Stimulated activated CD8-positive, alpha-beta memory T cell treated with anti-CD3 and anti-CD28 coated beads, Interleukin-4, amount 100 ng/mL, for 1 hour (primary cell): ENCODE measurements at places on chromosomes 2 and 18.

DNA sequence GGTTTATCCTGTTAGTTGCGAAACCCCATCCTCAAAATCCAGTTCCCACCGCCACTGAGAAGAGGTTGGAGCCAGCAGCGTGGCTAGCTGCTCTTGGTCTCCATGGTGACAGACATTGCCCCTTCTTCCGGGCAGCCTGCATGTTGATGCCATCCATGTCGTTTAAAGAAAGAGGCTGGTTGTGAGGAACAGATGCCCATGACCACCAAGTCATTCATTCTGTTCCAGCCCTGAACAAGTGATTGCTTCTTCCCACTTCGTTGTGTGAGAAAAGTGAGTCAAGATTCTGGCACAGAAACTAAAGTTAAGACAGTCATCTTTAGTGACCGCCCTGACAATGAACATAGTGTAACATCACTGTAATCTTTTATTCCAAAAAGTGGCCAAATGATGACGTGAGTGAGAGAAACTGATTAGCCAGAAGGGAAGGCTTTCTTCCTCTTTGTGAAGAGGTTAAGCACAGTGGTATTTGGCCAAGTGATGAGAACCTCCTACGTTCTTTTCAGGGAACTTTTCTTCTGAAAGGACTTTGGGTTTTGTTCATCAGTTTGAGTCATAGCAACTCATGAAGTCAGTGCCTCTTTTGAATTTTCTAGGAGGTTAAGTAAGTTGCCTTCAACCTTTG, 272.5 kb downstream of the GALR1 start:
- DNase-seq: no peak

DNA sequence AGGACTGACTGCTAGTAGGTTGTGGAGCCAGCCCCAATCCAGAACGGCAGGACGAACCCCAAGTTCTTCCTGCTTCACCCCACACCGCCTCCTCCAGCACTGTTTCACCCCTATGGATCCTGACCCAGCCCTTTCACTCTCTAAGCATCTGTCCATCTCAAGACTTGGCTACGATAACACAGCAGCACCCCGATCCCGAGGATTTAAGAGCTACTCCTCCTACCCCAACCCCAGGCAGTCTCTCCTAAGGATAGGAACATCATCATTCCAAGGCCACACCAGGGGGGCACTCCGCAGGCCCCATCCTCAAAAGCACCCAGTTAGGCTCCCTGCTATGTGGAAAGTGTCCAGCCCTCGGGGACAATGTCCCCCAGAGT, 645 bp downstream of the KCTD18 start:
- DNase-seq: no peak

GRCh38 chr2:178244777-178245176, 50.5 kb downstream of the OSBPL6 start:
- no peak for DNase-seq

- no peak for DNase-seq
Measured at GRCh38 chr2:112658301-112658700, 12.6 kb downstream of the SLC20A1 start.

DNA sequence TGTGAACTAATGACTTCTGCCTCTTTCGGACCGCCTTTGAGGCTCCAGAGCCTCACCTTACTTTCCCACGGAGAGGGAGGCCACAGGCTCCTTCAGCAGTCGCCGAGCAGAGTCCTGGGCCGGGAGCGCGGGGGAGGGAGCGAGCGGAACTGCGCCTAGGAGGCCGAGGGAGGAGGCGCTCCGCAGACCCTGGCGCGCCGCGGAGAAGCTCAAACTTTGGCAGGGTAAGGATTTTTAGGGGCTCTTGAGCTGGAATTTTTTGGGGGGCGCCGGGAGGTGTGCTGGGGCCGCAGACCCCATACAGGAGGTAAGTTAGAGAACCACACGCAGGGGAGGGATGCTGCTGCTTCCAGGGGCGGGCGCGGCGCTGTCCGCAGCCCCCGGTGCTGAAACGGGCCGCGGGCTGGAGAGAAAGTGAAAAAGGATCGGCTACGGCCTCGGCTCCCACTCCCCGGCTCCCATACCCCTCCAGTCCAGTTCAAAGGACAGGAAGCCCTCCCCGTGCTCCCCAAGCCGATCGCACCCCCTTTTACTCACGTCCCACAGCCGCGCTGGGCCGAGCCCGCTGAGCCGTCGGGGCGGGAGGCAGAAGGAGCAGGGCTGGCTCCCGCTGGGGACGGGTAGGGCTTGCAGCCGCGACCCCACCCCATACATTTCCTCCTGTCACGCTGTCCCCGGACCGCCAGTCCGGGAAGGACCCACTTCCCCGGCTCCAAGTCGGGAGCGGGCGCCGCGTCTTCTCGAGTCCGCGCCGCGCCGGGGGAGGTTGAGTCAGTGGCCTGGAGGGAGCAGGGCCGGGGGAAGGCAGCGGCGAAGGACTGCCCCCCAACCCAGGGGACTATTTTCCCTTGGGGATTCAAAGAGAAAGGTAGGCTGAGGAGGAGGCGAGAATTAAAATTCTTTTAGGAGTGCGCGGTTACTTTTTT, at the start of gene CNGA3:
Gene CNGA3 (plus strand): TSS at position 146 of the 926 bp plus-strand sequence. CDS start 23,520 bp downstream, outside the sequence.
- no peak for DNase-seq

- no peak for DNase-seq
Measured at GRCh38 chr2:100222844-100223243, 80.5 kb upstream of the AFF3 start.

- DNase-seq: no peak
Measured at GRCh38 chr18:42514512-42514911, 559.5 kb downstream of the PIK3C3 start.

DNA sequence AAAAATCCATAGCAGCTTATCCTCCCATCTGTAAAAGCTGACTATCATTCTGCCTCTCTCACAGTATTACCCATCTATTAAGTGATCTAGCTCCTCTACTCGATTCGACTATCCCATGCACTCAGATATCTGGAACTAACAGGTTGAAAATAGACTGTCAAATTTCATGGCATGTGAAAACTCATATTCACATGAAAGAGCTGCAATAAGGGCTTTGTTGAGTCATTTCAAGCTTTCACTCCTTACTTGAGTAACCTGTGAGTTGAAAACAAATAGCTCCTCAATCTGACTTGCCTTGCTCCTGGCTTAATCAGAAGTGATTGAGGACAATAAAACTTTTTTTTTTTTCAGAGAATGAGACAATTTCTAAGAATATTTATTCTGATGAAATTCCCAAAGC, 192.4 kb upstream of the ERBB4 start:
- DNase-seq: no peak

- DNase-seq: no peak
Measured at GRCh38 chr2:234472155-234472554, 24.7 kb downstream of the ARL4C start.

DNA sequence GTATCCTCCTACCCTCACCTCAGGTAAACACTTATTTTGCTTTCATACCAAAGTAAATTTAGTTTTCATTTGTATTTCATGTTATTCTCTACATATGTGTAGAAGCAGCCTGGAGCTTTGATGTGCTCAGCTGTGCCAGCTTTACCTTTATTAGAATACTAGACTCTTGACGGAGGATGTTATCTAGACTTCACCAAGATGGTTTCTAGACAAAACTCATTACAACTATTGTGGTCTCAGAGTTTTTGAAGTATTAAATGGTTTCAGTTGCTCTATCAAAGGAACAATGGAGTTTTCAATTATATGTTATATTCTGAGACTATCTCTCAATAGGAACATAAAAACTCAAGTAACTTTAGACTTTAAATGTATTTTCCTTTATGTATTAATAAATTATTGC, 5.0 kb upstream of the IL18RAP start:
- no peak for DNase-seq

- no peak for DNase-seq
Measured at GRCh38 chr2:187617120-187617519, 62.9 kb upstream of the TFPI start.

DNA sequence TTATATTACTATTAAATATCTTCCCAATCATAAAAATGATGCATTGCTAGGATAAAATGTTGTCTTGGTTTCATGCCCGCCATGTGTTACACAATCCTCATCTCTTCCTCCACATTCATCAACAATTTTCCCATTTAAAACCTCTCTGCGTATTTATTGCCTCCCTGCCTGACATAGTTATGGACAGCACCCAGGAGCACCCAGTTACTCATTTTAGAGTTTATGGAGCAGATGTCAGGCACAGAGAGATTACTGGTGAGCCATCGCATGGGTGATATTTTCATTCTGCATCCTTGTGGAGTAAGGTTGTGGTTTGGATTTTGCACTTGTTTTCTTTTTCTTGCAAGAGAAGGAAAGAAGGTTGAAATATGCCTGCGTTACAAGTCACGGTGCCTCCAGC, 116.7 kb upstream of the NPAS2 start:
- no peak for DNase-seq

DNA sequence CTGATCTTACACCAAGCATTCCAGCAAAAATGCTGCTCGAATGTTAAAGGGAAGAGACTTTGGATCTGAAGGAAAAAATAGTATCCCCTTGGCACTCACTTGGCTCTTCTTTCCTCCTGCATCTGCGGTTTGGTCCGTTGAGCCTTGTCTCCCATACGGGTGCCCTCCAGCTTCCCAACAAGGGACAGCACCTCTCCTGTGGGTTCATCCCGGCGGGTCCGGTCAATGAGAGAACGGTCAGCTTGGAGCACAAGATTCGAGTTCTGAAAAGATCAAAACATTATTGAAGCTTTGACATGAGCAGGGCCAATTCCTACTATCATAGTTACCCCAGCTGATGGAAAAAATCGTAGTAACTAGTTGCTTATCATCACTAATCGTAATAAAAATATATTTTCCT, 740 bp downstream of the SNRNP200 start:
- no peak for DNase-seq

DNA sequence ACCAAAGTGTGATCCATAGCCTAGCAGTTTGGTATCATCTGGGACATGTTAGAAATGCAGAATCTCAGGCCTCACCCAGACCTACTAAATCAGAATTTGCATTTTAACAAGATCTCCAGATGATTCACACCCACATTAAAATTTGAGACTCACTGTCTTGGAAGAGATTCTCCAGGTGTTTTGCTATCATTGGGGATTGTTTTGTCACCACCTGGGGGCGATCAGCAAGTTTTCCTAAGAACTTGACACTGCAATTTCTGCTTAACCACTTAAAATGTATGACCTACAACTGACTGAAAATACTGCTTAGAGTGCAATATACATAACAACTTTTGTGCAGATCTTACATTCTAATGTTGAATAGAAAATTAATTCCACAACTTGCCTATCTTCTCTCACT, 18.9 kb upstream of the ITGA4 start:
- no peak for DNase-seq

DNA sequence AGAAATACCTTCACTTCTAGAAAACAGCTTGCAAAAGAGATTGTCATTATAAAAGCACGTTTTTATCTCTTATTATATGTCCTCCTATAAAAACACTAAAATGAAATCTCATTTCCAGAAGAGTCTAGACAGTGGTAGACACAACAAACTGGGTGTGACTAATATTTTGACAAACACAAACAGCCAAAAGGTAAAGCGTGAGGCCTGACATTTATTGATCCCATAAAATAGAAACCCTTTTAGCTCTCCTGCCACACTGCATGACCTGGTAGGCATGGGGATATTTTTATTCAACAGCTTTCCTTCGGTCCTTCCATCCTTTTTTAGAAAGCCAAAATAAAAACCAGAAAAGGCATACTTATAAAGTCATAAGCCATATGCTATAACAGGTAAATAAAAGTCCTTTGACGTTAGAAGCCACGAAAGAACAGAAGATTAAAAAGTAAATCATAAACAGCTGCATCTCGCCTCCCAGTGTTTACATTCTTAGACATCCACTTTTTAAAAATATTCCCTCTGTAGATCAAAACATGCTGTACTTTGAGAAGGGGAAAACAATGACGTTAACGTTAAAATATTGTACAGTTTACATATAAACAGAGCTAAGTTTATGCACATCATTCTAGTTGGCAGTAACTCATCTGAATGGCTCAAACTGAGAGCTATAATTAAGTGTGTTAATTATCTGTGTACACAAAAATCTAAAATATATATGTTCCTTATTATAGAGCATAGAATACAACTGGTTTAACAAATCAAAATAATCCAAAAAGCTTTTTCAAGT, 44.6 kb downstream of the IRS1 start:
- DNase-seq: no peak

DNA sequence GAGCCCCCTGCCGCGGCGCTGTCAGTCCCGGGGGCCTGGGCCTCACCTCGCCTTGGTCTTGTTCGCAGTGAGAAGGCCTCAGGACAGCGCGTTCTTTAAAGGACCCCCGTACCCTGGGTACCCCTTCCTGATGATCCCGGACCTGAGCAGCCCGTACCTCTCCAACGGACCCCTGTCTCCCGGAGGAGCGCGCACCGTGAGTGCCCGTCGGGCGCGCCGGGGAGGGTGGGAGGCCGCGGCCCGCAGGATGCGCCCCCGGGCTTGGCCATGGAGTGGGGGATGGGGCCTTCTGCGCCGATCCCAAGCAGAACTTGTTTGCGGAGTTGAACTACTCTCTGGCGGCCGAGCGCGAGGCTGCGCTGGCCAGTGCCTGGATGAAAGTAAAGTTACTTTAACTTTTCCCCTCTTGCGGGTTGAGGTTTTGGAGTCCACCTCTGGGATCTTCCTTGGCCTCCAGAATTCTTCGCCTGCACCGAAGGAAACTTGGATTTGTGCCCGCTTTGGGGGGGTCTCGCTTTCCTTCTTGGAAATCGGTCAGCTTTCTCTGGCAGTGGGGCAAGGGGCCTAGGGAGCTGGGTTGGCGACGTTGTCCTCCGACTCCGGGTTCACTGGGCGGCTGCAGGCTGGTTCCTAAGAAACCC, 1.2 kb downstream of the TCF7L1 start:
- no peak for DNase-seq

- no peak for DNase-seq
Measured at GRCh38 chr2:62270728-62271127, 74.8 kb downstream of the B3GNT2 start.

DNA sequence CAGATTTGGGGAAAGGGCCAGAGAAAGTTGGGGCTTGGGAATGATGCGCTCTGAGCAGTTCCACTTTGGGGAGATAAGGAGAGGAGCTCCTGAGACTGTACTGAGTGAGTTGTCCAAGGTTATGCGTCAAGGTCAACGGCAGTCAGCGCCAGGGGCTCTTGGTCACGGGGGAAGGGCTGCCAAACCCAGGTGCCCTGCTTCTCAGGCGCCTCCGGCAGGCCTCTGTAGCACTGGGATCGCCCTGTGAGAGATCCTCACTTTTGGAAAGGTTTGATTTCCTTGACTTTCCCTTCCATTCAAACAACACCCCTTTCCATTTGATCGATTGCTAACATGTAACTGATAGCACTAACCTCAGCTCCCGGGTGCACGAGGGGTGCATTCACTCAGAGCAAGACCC, 136.5 kb upstream of the SOX11 start:
- DNase-seq: no peak

DNA sequence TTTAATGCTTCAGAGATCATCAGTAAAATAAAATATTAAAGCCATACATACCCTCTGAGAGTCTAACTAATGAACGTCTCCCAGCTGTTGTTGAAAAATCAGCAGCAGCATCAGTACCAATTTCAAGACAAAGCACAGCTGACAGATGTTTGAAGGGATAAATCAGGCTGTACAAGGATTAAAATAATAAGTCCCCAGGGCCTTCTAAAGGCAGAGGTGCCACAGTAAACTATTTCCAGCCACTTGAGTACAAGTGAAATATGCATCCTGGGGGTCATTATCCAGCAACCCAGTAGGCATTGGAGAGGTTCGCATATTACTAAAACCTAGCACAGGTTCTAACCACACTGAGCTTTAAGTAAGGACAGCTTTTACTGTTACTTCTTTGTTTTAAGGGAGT, 76.9 kb downstream of the NXPH2 start:
- no peak for DNase-seq
